Neural progenitor cell (in vitro differentiated cells): ENCODE measurements at places on chromosomes 16 and 17.

GRCh38 chr16:27795992-27796614 is 246.2 kb downstream of the KATNIP start:
- no peak overlapping the region for H3K27ac ChIP-seq
- no peaks in the 10 kb centered on the region for H3K27me3 ChIP-seq

GRCh38 chr16:49463529-49463928 is 89.9 kb downstream of the C16orf78 start:
- no peak overlapping the region for H3K4me3 ChIP-seq
- H3K36me3 ChIP-seq, result no peaks in the 10 kb centered on the region
- H3K27me3 ChIP-seq, result peaks cover 27% of the 10 kb centered on the region
- DNase-seq, result peak; percentile 71

- H3K36me3 ChIP-seq, result no peaks in the 10 kb centered on the region
- H3K27me3 ChIP-seq, result no peaks in the 10 kb centered on the region
- no peak overlapping the region for H3K4me3 ChIP-seq
- H3K4me1 ChIP-seq, result no peaks in the 10 kb centered on the region
These were observed 201.6 kb upstream of the SOX9 start for GRCh38 chr17:71919186-71919585.

- no peak overlapping the region for H3K4me3 ChIP-seq
- H3K27ac ChIP-seq, result no peak overlapping the region
These were observed 6.2 kb upstream of the PSMD3 start for GRCh38 chr17:39974433-39974832.

- no peak overlapping the region for H3K4me3 ChIP-seq
- H3K4me1 ChIP-seq, result peaks cover 4% of the 10 kb centered on the region
- no peaks in the 10 kb centered on the region for H3K27me3 ChIP-seq
These were observed 400.9 kb upstream of the CDH5 start for GRCh38 chr16:65965628-65966027.

DNA sequence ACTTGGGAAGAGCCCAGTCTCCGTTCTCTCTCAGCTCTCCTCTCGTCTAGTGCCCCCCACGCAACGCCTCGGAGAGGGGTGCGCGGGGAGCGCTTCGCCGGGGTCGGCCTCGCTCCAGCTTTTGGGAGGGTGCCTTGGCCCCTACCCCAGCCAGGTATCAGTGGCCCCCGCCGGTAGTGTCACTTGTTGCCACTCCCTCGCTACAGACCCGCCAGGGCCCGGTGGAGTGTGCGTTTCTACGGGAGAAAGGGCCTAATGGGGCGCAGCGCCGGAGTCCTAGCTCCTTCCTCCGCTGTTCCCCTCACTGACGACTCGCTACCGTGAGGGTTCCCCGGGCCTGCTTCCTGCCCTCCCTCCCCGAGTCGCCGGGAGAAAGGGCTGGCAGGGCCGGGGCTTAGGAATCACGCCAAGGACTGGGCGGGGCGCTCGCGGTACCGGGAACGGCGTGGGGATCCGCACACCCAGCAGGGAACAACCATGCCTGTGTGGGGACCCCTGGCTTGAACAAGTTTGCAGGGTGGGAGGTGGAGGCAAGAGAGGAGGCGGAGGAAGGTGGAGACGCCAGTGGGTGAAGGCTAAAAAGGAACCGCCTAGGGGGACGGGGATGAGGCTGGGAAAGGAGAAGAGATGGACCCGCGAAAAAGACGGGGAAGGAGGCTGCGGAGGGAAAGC is 997 bp upstream of the CDH11 start:
- peak; percentile 69 for DNase-seq
- H3K36me3 ChIP-seq, result no peaks in the 10 kb centered on the region
- H3K4me3 ChIP-seq, result peak overlapping the region; percentile 93
- H3K27ac ChIP-seq, result peak overlapping the region; percentile 35
- peaks cover 23% of the 10 kb centered on the region for H3K4me1 ChIP-seq

DNA sequence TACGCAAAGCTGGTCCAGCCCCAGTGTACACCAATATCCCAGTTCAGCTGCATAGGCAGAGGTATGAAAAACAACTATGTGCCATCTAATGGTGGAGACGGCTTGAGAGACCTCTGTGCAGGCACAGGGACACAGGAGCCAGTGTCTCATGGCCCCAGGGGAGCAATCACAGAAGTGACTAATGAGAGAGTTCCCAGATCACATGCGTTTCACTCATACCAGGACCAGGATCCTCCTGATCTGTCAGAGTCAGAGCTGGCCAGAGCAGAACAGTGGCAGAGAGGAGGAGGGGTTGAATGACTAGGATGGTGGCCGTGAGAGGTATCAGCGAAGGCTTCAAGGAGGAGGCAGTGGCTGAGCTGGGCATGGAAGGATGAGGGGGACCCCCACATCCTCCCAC is 41.1 kb downstream of the TMEM132E start:
- no peaks in the 10 kb centered on the region for H3K36me3 ChIP-seq
- H3K27me3 ChIP-seq, result no peaks in the 10 kb centered on the region
- H3K4me1 ChIP-seq, result peaks cover 40% of the 10 kb centered on the region
- H3K4me3 ChIP-seq, result no peak overlapping the region

DNA sequence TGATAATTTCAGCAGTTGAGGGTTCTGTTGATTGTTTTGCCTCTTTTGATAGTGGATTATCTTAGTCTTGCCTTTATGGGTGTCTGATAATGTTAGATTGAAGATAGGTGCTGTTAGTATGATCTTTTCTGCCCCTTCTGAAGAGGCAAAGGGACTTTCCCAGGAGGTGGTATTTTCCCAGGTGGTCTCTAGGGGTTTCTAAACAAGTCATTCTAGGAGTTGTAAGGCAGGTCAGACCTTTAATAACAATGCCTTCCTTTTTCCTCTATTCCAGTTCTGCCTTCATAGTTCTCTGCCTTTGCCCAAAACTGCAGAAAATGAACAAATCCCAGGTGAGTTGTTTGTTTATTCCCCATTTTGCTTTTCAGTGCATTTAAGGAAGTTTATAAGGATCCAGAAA is 4.3 kb downstream of the ZFP1 start:
- H3K27me3 ChIP-seq, result no peaks in the 10 kb centered on the region
- H3K36me3 ChIP-seq, result peaks cover 50% of the 10 kb centered on the region
- no peak overlapping the region for H3K27ac ChIP-seq
- H3K4me3 ChIP-seq, result no peak overlapping the region
- DNase-seq, result no peak

GRCh38 chr16:57115514-57116182 is 23.3 kb downstream of the CPNE2 start:
- DNase-seq, result peak; percentile 84
- no peaks in the 10 kb centered on the region for H3K36me3 ChIP-seq

DNA sequence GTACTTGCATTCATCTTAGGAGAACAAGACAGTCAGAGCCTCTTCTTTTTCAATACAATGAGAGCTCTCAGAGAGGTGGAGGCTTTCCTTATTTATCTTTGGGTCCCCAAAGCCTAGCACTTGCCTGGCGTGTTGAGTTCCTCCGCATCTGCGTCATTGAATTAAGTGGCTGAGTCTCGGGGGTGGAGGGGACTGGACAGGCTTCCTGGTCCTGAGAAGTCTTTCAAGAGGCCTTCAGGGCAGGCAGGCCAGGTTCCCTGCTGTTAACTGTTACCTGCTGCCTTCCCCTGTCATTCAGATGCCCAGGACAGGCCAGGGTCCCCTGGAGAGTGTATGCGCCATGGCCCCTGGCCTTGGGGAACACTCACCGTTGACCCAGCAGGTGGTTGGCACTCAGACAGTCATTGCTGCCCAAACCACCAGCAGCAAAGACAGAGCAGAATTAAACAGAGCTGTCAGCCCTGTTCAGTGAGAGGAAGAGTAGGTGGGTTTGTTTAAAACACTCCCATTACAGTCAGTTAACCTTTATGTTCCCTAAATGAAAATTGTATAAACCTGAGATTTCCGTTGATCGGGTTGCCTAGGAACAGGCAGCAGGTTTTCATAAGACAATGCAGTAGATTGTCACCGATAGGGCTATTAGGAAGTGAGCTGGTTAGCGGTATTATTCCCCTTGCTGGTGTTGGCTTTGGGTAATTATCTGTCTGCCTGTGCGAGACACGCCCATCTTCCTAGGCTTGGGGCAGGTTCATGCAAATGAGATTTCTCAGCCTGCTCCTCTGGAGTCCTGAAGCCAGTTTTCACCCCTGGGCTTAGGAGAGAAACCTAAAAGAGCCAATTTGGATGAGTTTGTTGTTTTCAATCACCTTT is 132.7 kb downstream of the CCDC182 start:
- peak; percentile 70 for DNase-seq
- H3K36me3 ChIP-seq, result peaks cover 17% of the 10 kb centered on the region
- no peak overlapping the region for H3K27ac ChIP-seq
- no peak overlapping the region for H3K4me3 ChIP-seq
- H3K27me3 ChIP-seq, result no peaks in the 10 kb centered on the region

GRCh38 chr17:49061524-49061943 is 64.3 kb downstream of the IGF2BP1 start:
- H3K27me3 ChIP-seq, result no peaks in the 10 kb centered on the region
- no peaks in the 10 kb centered on the region for H3K36me3 ChIP-seq
- H3K4me3 ChIP-seq, result no peak overlapping the region
- peaks cover 5% of the 10 kb centered on the region for H3K4me1 ChIP-seq

DNA sequence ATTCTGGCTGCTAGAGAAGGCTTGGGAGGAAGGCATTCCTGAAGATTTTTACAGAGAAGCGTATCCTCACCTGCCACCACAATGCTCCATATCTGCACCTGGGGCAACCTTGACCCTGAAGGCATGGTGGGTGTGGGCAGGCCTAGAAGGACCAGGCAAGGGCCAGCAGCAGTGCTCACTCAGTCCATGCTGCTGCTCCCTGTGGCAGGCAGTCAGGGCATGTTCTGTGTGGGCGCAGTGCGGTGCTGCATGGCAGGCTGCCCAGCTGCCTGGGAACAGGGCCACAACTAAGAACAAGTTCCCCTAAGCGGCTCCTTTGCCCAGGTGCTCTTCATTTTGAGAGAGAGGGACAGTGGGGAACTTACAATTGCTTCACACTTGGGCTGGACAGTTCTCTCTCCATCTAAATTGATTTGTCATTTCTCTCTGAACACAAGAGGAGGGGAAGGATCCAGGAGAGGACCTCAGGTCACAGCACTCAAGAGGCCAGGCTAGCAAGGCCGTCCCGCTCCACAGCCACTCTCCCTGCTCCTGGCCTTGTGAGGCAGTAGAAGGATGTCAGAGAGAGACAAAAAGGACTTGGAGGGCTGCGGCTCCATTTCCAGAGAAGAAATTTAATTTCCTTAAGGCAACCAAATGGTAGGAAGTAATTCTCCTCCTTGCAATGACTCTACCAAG is 158.8 kb downstream of the AATF start:
- H3K27me3 ChIP-seq, result no peaks in the 10 kb centered on the region
- H3K4me1 ChIP-seq, result peaks cover 33% of the 10 kb centered on the region
- no peak overlapping the region for H3K4me3 ChIP-seq
- H3K27ac ChIP-seq, result no peak overlapping the region
- peaks cover 3% of the 10 kb centered on the region for H3K36me3 ChIP-seq
